Vagina (tissue), 2 donors: ENCODE measurements at places on chromosomes 3 and 15. TPM values are rescaled to one million over a fixed set of nuclear protein-coding genes. Genes with fewer than 3 reads are reported as not detected.
A peak's percentile ranks its signal among the peaks of the same experiment; 100 is the strongest.

Gene CCDC13
- total RNA-seq: 1.2 TPM

DNA sequence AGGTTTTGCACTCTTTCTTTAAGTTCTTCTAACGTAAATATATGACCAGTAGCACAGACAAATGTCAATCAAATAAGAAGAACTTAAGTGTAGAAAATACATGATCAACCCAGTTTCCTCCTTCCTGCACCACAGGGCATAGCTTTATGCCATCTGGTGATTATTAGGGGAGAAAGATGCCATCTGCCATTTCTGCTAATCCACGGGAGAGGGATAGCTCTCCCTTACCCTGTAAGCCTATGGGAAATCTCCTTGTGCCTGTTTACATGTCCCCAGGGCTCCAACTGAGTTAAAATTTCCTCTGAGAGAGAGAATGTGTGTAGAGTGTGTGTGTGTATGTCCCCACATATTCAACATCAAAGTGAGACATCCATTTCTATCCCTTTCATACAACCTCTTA, 135.9 kb downstream of the RSL24D1 start:
- DNase-seq: no peak

Gene PDZRN3
- total RNA-seq: 75.9 TPM

- DNase-seq: no peak
Measured at GRCh38 chr3:81459733-81460132, 301.7 kb downstream of the GBE1 start.

DNA sequence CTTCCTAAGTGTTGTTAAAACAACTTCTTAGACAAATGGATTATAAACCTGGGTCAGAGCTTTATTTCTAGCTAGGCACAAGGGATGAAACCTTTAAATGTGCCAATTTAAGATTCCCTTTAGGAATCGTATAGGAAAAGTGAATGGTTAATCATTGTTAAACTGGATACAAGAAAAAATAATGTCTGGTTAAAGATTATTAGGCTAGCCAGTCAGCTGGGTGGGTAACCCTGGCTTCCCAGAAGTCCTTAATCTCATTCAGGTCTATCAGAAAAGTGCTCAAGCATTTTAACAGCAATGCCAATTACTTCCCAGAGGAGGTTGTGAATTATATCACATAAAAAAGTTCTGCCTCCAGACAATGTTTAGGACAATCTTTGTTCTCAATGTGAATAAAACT, 37.6 kb downstream of the NANOGP8 start:
- DNase-seq: no peak

Gene DTX3L
- 17.7 TPM for total RNA-seq

Gene CTXN2
- total RNA-seq: not detected

DNA sequence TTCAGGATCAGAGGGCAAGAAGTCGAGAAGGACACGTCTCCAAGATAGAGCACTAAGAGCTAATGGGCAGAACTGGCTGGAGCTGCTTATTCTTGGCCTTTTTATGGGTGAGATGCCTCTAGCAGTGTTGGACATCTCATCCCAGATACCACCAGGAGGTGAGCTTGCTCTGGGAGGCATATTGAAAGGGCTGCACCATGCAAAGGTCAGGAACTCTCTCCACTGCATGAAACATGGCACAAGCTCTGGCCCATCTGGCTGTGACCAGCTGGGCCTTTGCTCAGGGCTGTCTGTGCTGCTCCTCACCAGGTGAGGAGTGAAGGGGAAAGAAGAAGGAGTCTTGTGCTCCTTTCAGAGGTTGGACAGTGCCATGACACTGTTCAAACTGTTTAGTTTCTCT, 188.7 kb downstream of the THSD4 start:
- no peak for DNase-seq

DNA sequence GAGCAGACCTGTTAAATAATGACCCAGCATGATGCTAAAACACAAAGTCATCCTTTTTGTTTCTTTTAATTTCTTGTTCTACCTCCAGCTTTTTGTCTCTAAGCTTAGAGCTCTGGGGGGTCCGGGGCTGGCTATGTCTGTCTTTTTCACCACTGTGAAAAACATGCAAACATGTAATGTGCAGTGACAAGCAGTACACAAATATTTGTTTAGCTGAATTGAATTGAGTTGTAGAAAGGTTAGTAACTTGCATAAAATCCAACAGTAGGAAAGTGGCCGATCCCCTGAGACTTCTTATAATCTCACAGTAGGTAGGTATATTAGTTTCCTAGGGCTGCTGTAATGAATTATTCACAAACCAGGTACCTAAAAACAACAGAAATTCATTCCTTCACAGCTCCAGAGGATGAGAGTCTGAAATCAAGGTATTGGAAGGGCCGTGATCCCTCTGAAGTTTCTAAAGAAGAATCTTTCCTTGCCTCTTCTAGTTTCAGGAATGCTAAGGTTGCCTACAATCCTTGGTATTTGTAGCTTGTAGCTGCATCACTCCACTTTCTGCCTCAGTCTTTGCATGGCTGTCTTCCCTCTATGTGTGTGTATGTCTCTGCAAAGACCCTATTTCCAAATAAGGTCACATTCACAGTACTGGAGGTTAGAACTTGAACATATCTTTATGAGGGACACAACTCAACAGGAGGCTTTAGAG, 32.7 kb downstream of the ARL14 start:
- DNase-seq: no peak

DNA sequence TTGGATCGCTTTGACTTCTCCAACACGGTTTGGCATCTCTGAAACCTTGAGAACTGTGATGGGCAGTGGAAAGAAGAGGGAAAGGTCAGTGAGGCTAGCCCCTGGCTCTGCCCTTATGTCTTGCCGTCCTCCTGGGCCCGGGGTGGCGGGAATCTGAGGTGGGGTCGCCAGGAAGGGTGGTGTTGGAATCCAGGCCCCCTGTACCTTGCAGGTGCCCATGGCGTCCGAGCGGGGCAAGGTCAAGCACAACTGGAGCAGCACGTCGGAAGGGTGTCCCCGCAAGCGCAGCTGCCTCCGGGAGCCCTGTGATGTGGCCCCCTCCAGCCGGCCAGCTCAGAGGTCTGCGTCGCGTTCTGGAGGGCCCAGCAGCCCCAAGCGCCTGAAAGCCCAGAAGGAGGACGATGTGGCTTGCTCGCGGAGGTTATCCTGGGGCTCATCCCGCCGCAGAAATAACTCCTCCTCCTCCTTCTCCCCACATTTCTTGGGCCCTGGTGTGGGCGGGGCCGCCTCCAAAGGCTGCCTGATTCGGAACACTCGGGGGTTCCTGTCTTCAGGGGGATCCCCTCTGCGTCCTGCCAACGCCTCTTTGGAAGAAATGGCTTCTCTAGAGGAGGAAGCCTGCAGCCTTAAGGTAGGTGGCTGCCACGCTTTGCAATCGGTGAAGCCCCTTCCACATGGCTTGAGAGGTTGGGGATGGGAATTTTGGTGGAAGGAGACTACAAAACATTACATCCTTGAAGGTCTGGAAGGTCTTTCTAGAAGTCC, 907 bp downstream of the TATDN2 start:
- DNase-seq: no peak

Gene FBLN2
- 94.3 TPM for total RNA-seq

GRCh38 chr3:161413127-161413854, 42.0 kb upstream of the SPTSSB start:
- DNase-seq: no peak

DNA sequence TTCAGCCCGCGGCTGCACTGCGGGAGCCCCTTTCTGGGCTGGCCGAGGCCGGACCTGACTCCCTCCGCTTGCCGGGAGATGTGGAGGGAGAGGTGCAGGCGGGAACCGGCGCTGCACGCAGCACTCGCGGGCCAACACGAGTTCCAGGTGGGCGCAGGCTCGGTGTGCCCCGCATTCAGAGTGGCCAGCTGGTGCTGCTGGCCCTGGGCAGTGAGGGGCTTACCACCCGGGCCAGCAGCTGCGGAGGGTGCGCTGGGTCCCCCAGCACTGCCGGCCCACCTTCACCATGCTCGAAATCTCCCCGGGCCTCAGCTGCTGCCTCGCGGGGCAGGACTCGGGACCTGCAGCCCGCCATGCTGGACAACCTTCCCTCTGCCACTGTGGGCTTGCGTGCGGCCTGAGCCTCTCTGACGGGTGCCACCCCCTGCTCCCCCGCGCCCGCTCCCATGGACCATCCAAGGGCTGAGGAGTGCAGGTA, 733.5 kb upstream of the CCDC54 start:
- no peak for DNase-seq

Gene MTHFS
- 7.1 TPM for total RNA-seq

Gene ZNF80
- 0.74 TPM for total RNA-seq

DNA sequence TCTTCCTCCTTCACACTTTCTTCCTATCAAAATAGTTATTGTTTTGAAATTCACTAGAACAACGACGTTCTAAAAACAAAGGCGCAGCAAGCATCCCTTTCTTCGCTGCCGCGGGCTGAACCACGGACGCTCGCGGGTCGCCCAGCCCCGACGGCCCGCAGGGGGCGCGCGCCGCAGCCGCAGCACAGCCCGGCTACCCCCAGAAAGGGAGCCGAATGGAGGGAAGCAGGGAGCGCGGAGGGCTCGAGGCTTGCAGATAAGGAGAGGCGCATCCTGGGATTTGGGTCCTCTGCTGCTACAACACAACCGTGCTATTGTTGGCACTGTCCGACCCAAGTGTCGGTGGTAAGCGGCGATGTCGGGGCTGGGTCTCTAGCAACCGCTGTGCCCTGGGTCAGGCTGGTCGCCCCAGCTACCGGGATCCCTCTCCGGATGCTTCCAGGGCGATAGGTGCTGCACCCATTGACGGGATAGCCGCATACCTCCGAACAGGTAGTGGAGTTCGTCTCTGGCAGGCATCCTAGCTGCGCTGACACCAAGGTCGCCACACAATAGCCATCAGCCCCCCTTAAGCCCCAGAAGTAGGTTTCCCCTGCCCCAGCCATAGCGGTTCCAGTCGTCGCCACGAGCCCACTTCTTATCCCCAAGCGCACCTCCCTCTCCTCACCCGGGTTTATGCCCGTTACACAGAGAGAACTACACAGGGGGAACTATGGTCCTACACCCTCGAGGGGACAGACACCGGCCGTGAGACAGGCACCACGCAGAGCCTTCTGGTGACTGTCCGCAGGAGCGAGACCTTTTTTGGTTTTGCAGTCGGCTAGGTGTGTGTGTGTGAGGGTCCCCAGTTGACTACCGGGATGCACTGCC, 6.0 kb downstream of the ONECUT1 start:
- no peak for DNase-seq

DNA sequence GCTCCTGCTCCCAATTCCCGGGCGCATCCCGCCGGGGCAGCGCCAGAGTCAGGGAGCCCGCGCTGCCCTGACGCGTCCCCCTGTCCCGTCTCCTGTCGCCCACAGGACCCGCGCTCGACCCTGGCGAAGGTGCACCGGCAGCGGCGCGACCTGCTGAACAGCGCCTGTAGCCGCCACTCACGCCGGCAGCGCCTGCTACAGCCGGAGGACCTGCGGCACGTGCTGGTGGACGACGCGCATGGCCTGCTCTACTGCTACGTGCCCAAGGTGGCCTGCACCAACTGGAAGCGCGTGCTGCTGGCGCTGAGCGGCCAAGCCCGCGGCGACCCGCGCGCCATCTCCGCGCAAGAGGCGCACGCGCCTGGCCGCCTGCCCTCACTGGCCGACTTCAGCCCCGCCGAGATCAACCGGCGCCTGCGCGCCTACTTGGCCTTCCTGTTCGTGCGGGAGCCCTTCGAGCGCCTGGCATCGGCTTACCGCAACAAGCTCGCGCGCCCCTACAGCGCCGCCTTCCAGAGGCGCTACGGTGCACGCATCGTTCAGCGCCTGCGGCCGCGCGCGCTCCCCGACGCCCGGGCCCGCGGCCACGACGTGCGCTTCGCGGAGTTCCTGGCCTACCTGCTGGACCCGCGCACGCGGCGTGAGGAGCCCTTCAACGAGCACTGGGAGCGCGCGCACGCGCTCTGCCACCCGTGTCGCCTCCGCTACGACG, 16.9 kb downstream of the C3orf22 start:
- peak; percentile 81 for DNase-seq

GRCh38 chr15:27336676-27337075, 365.7 kb downstream of the GABRG3 start:
- DNase-seq: no peak

Gene ATXN7
- total RNA-seq: 43.2 TPM

- no peak for DNase-seq
Measured at GRCh38 chr3:129429602-129430001, 1.2 kb upstream of the EFCAB12 start.

GRCh38 chr15:99857836-99858235, 124.6 kb upstream of the LYSMD4 start:
- no peak for DNase-seq

Gene C3orf85
- total RNA-seq: not detected

GRCh38 chr3:136753326-136753939, 1.3 kb upstream of the STAG1 start:
- no peak for DNase-seq

- DNase-seq: no peak
Measured at GRCh38 chr3:111215481-111215880, 143.9 kb downstream of the NECTIN3 start.

Gene DGKG
- 2.5 TPM for total RNA-seq

Gene CISH
- 21.9 TPM for total RNA-seq

- DNase-seq: no peak
Measured at GRCh38 chr15:38041576-38041975, 107.1 kb downstream of the TMCO5A start.

Gene EPHA6
- total RNA-seq: 1.2 TPM

GRCh38 chr3:15636028-15636709, 34.6 kb downstream of the BTD start:
- no peak for DNase-seq

DNA sequence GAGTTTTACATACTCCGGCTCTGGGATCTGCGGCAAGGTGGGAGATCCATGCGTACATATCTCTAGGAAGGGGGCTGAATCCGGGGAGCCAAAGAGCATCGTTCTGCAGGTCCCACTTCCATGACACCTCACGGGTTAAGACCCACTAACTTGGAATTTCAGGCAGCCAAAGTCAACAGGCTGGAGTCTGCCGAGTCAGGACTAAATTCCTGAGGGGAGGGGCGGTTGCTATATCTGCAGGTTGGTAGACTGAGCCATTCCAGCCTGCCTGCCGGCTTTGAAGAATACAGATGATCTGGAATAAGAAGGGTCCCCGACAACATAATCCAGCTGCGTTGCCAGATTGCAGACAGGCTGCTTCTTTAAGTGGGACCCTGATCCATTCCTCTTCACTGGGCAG, 65.4 kb upstream of the PEX5L start:
- no peak for DNase-seq

DNA sequence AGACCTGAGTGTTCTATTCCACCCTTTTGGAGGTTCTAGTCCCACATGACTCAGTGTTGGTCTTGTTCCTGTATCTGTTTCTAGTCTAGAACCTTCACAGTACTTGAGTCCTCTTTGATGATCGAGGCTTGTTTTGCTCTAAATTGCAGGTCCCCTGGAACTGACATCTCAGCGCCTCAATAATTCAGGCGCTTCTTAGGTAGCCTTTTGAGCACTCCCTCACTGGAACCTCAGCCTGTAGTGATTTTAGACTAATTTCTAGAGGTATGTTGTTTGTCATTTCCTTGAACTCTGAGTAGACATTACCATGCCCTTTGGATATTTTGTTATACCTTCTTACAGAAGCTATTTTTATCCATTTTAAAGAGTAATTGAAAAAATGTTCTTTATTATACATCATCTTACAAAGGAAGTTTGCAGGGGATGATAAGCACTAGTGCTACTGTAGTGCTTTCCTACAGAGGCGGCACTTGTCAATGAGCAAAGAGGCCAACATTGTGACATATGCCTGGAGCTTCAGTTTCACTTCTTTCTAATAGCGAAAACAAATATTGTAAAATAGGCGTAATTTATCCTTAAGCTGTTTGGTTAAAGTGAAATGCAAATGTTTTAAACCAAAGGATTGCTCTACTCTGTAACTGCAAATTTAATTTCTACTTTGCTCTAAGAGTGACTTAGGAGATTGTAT, 75.7 kb downstream of the EFL1 start:
- DNase-seq: no peak

- no peak for DNase-seq
Measured at GRCh38 chr3:65588884-65589283, 449.8 kb downstream of the MAGI1 start.
